ENCODE measurements at places on chromosomes 11 and 22.

GRCh38 chr22:34437140-34437539, 516.9 kb upstream of the LARGE1 start:
- DNase-seq = no peak

DNA sequence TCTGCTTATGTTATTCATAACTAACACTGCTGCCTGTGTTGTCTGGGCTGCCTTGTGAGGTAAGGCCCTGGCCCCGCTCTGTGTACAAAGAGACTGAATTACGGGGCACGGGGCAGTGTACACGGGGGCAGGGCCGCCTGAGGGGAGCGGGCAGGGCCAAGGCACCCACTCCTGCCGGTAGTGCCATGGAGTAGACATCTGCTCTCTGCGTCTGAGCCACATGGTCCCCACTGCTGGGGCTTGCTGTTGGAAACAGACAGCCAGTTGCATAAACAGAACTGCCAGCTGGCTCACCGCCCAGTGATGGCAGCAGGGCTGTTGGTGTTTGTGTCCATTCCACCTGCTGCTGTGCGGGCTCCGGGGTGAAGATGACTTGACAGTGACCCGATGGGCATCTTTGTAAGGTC, 19.8 kb downstream of the FAM118A start:
- DNase-seq = no peak

GRCh38 chr11:130606781-130607511, 158.5 kb downstream of the ADAMTS15 start:
- DNase-seq = no peak

- no peak for DNase-seq
Observed at GRCh38 chr11:96017856-96018255, 93.9 kb upstream of the MTMR2 start.

DNA sequence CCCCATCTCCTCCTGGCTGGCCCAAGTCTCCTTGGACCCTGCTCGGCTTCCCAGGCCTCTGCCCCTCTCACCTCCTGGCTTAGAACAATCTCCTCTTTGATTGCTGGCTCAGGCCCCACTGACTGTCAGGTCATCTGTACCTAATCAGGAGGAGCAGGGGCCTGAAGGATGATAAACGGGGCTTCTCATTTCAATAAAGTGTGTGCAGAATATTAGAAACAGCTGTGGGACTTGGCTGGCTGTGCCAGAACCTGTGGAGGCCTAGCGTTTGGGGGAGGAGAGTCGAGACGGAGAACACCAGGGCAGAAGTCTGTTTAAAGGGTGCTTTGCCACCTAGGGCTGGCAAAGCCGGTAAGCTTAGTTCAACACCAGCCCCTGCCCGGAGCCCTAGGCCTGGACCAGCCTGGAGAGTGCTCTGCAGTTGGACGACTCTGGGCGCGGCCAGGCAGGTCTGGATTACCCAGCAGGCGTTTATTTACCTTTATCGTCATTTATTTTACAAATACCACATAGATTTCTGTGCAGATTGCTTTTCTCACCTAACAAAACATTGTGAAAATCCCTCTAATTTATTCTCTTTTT, 10.1 kb upstream of the VSIG10L2 start:
- no peak for DNase-seq

DNA sequence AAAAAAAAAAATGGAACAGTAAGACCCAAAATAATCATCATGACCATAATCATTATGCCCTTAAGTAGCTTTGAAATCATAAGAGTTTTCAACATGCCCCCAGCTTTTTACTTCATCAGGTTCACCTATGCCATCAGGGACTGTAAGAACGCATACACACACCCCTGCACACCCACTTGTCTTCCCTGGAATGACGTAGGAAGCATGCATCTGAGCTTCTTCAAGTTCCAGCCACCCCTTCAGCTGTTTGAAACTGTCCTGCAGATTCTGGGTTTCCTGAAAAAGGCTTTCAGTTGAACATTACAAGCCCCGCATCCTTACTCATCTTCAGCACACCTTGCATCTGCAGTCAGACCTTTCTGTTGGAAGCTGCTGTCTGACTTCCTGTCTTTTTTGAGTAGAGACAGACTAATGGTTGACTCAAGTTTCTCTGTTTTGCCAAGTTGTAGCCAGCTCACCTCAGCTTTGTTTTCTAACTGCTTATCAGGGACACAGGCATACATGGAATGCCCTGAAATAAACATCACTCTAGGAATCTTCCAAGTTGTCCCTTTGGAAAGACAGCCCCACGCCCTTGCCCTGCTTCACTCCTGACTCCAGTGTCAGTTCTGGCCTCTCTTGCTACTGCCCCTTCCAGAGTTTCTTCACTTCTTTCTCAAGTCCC, 37.0 kb downstream of the ARHGAP1 start:
- no peak for DNase-seq

GRCh38 chr22:20229916-20230775, 38.0 kb downstream of the RTN4R start:
- no peak for DNase-seq

All from GM10248 (cell line).